HS-27A (cell line): ENCODE measurements at places on chromosomes 11 and 22.

GRCh38 chr11:61107888-61108287 is 5.6 kb downstream of the CD5 start:
- no peak for DNase-seq

GRCh38 chr11:131877246-131877942 is 507.0 kb downstream of the NTM start:
- DNase-seq: no peak

- no peak for DNase-seq
Measured at GRCh38 chr22:46373921-46374662, 38.6 kb downstream of the TRMU start.

DNA sequence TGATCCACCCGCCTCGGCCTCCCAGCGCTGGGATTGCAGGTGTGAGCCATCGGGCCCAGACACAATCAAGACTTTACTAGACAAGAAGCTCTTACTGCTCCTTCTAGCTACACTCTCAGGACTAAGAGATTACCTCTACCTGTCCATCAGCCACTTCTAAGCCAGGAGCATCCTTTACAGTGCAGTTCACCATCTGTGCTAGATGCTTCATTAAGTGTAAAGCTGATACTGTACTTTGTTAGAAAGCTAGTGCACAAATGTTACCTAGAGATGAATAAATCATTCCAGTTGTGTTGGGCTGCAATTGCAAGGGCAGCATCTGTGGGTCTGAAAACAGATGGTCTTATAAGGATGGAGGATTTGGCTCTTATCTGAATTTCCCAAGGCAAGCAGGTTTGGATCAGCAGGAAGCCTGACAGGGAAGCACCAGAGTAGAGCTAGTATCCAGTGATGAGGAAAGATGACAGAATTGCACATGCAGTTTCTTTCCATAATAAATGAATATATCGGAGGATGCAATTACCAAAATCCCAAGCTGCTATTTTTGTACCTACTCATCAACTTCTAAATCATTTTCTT is 58.3 kb downstream of the FAM168A start:
- no peak for DNase-seq

- DNase-seq: no peak
Measured at GRCh38 chr11:44626645-44627044, 61.2 kb downstream of the CD82 start.
